ENCODE measurements at places on chromosomes 13 and 19.

DNA sequence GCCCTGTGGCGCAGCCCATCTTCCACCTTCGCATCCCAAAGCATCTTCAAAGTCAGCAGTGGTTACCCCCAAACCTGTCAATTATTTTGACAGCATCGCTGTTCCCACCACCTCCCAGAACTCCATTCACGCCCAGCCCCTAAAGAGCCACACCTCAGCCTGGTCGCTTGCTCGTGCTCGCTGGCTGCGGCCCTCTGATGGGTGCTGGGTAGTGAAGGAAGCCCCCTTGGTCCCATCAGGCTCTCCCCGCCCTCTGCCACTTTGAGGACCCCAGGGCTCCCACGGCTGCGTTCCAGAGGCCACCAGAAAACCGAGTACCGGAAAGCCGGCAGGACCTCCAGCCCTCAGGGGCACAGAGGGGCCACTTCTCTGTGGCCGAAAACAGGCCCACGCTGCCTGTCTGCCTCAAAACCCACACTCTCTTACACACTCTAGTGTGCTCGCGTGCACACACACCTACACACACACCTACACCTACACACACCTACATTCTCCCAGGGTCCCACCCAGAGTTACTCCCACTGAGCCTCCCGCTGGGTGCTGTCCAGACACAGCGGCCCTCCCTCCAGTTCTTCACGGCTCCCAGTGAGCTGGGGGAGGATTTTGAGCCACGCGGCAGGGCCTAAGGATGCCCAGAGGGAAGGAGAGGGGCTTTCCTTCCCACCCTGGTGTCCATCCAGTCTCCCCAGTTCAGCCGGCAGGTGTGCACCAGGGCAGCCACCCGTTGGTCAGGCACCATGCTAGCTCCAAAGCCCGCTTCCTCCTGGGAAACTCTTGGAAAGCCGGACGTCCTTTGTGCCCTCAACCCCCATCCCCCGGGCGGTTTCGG lies 1.9 kb downstream of the VSTM2B start:
- H3K4me3 ChIP-seq = peak overlapping the region; percentile 40
- H3K27ac ChIP-seq = no peak overlapping the region
- no peaks in the 10 kb centered on the region for H3K36me3 ChIP-seq
- H3K27me3 ChIP-seq = peaks cover 95% of the 10 kb centered on the region
- no peak for DNase-seq

- H3K36me3 ChIP-seq = no peaks in the 10 kb centered on the region
- DNase-seq = no peak
- H3K27ac ChIP-seq = peak overlapping the region; percentile 8
- no peak overlapping the region for H3K4me3 ChIP-seq
- peaks cover 21% of the 10 kb centered on the region for H3K4me1 ChIP-seq
Measured at GRCh38 chr13:34155931-34156607, 338.1 kb downstream of the RFC3 start.

DNA sequence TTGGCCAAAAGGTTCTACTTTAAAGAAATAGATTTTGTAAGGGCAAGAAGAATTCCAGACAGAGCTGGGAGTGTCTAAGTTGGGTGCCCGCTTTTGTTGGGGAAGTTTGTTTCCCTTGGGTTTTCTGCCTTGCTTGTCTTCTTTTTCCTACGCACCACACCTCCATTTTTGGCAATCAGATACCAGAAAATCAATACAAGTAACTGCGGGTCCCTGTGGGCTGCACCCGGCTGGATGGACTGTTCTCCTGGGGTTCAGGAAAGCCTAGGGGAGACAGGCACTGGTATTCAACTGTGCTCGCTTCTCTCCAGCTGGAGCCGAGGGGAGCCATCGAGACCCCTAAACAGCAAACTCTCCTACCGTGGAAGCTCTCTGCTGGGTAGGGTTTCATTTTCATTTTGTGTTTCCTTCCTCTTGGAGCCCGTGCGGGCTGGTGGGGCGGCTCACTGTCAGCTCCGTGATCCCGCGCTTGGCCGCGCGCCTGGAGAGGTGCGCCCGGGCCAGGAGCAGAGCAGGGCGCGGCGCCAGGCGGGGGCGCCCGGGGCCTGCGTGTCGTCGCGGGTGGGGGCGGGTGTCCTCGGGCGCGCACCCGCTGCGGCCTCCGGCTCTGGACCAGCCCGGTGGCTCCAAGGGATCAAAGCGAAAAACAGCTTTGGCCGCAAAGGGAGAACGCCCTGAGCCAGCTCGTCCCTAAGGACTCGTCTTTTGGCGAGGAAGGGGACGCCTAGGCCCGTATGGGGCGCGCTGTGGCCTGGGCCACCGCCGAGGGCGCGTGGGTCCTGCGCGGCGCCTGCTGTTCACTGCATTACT lies 347.2 kb downstream of the ZNF536 start:
- H3K27ac ChIP-seq = peak overlapping the region; percentile 86
- DNase-seq = no peak
- no peaks in the 10 kb centered on the region for H3K36me3 ChIP-seq
- peak overlapping the region; percentile 76 for H3K4me3 ChIP-seq
- H3K27me3 ChIP-seq = no peaks in the 10 kb centered on the region

GRCh38 chr13:102869948-102870676 lies 24.3 kb downstream of the ERCC5 start:
- H3K4me3 ChIP-seq = no peak overlapping the region
- no peak overlapping the region for H3K27ac ChIP-seq
- H3K4me1 ChIP-seq = peaks cover 5% of the 10 kb centered on the region
- no peaks in the 10 kb centered on the region for H3K27me3 ChIP-seq
- no peak for DNase-seq

DNA sequence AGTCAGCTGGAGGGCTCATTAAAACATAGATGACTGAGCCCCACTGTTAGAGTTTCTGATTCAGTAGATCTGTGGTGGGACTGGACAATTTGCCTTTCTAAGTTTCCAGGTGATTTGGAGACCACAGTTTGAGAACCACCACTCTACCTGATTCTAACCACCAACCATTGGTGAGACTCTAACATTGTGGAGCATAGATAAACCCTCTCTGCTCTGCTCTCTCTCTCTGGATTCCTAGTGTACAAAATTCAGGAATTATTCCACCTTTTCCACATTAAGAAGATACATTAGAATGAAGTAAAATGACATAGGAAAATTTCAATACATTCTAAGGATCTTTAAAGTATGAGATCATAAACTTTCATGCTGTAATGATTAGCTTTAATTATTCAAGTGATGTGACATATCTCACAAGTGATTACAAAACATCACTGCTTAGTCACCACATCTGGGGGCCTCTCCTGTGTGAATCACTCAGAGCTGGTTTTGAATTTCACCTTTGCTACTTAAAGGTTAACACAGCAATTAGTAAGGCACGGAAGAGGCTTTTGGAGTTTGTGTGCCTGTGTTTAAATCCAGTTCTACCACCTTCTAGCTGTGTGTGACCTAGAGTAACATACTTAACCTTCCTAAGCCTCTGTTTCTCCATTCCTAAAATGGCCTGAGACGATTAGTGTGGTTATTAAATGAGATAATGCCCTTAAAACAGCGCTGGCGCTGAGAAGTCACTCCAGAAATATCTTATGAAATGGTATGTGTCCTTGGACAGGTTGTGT lies 78.5 kb upstream of the NBEA start:
- no peaks in the 10 kb centered on the region for H3K36me3 ChIP-seq
- H3K4me3 ChIP-seq = no peak overlapping the region
- DNase-seq = no peak

- H3K4me3 ChIP-seq = no peak overlapping the region
- no peaks in the 10 kb centered on the region for H3K4me1 ChIP-seq
- H3K27ac ChIP-seq = no peak overlapping the region
- no peak for DNase-seq
- no peaks in the 10 kb centered on the region for H3K36me3 ChIP-seq
Measured at GRCh38 chr13:59665732-59666131, 498.0 kb downstream of the DIAPH3 start.

DNA sequence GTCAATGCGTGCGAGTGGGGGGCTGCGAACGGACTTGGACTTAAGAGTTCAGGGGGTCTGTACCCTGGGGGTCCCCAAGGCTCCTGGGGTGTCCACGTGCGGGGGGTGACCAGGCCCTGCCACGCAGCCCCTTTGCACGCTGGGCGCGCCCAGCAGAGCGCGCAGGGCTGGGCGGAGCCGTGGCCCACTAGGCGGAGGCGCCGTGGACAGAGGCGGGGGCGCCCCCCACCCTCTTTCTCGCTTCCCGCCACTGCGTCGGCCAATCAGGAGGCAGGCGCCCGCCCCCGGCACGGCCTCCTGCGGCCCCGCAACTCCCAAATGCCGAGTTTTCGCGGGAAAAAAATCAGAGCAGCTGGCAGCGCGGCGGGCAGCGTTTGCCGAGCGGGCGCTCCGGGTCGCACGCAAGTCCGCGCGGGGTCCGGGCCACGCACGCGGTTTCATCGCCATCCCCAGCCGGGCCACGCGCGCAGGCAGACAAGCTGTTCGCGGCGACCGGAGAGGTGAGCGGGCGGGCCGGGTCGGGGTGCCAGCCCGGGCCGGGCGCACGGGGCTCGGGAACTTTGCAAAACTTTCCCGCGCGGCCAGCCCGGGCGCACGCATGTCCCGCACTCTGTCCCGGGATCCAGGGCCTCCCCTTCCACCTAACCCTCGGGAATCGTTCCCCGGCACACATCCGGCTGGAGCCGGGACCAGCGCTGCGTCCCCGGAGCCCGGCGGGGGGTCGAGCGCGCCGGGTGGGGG lies at the start of gene UHRF1:
Gene UHRF1, plus strand, starts transcription at position 346 of the 741 bp plus-strand sequence. CDS start 1,385 bp downstream, outside the sequence.
- H3K4me1 ChIP-seq = peaks cover 41% of the 10 kb centered on the region
- H3K4me3 ChIP-seq = peak within 1 kb of the TSS; percentile 85
- no peak for DNase-seq

- no peaks in the 10 kb centered on the region for H3K36me3 ChIP-seq
- no peaks in the 10 kb centered on the region for H3K27me3 ChIP-seq
- no peak overlapping the region for H3K4me3 ChIP-seq
- DNase-seq = no peak
Measured at GRCh38 chr13:57264965-57265364, 98.0 kb downstream of the PRR20E start.
